Activated T-cell treated with anti-CD3 and anti-CD28 coated beads, Interleukin-2, amount 50 U/mL, for 4 hours (primary cell): ENCODE measurements at places on chromosomes 5 and 9.
A peak's percentile ranks its signal among the peaks of the same experiment; 100 is the strongest.

DNA sequence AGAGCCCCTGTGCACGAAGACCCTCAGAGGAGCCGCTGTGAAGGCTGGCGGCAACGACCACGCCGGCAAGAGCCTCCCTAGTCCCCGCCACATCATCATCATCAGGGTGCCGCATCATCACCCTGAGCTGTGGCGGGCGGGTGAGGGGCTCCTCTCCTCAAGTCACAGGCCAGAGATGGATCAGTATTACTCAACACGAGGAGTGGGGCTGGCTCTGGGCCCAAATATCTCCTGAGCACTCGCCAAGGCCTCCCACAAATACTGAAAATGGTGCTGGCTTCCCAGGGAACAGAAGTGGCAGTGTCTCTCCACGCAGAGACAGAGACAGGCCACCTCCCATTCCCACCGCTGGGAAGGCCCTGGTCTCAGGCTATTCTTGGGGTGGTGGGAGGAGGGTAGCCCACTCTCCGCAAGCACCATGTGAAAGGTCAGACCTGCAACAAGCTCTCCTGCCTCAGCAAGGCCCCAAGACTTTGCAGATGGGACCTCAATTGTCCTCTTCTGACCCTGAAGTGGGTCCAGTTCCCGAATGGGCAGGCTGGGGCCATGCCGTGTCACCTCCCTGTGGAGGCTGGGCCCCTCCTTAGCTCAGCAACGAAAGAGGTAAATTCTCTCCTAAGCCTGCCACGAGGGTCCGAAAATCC, 39.3 kb upstream of the ZNF354A start:
- no peak for DNase-seq

GRCh38 chr9:131503626-131504465, 1.1 kb downstream of the POMT1 start:
- DNase-seq: peak; percentile 54

DNA sequence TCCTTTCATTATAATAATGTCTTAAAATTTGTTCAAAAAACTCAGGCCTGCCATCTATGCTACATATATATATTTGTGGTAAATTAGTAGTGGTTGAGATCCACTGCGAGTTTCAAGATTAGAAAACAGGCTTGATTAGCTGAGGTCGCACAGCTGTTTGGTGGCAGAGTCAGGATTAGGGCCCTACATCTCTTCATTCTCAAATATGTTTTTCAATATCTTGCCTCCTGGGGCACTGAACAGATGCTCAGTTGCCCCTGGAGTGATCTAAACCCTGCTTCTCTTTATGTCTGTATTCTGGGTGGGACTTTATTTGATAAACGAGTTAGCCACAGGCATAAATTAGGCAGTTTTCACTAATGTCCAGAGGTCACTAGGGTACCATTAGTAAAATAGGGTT, 27.8 kb upstream of the CEP120 start:
- no peak for DNase-seq

DNA sequence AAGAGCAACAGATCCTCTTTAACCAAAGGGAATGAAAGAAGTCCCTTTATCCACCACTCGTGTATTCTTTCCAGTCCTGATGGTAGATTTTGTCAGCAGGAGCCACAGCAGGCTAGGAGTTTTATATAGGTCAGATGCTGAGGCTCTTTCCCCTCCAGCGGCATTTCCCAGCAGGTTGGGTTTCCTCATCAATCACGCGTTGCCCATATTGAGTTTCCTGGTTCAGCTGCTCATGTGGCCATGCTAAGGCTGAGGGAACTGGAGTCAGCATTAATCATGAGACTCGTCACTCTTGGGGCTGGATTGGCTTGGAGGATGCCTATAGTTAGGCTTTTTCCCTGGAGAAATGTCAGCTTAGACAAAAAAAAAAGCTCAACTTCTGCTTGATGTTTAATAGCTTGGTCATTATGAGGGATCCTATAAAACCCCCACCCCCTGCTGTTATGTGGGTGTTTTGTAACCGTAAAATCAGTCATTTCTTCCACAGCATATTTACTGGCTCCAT, 193.4 kb upstream of the GAS1 start:
- no peak for DNase-seq

GRCh38 chr5:5950658-5951057, 427.7 kb downstream of the MED10 start:
- DNase-seq: no peak

GRCh38 chr5:158326256-158326655, 467.3 kb upstream of the CLINT1 start:
- DNase-seq: no peak

DNA sequence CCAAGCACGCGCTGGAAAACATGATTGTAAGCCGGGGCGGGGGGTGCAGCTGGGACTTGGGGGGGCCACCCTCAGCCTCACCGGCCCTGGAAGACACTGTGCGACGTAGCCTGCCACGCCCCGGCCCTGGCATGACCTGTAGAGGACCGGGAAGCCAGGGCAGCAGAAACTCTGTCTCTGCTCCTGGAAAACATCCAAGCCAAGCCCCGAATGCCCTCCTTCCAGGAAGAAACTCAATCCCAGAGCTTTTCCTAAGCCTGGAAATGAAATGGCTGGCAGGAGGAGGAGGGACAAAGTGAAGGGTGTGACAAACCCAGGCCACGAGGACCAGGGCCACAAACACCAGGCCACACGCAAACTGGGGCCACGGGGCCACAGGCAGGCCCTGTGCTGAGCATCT, 55.4 kb downstream of the KCNT1 start:
- DNase-seq: no peak

DNA sequence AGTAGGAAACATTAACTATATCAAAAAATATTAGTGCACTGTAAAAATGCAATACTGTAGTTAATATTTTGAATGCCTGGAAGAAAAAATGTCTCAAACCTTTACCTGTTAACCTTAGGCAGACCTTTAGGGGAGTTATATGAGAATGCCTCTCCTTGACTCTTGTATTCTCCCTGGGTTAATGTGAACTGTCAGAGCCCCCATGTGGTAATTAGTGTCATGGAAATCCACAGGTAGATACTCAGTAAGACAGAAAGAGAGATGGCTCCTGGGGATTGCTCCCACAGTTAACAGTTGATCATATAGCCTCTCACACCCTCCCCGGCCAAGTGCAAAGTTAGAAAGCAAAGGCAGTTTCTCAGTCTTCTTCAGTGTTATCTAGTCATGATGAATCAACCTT, 742.8 kb downstream of the NR2F1-AS1 start:
- no peak for DNase-seq

DNA sequence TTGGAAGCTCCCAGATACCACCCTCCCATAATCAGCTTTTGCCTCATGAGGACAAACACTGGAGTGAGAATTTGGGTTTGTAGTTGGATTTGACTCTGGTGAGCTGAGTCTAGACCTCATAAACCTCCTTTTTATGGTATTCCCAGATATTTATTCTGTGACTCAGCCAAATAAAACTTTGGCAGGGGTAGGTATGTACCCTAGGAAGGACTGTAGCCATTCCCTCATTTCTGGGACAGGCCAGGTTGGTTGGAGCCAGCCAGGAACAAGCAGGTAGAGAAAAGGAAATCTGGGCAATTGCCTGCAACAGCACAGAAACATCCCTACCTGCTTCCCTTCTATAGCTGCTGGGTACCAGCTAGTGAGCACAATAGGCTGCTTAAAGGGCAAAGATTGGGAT, 19.4 kb downstream of the ENHO start:
- no peak for DNase-seq
